Sigmoid colon (tissue), 7 donors: ENCODE measurements at places on chromosomes 2 and 18. TPM values are rescaled to one million over a fixed set of nuclear protein-coding genes. Genes with fewer than 3 reads are reported as not detected.

GRCh38 chr18:63329431-63330145 lies 10.0 kb upstream of the BCL2 start:
- no peak for DNase-seq

DNA sequence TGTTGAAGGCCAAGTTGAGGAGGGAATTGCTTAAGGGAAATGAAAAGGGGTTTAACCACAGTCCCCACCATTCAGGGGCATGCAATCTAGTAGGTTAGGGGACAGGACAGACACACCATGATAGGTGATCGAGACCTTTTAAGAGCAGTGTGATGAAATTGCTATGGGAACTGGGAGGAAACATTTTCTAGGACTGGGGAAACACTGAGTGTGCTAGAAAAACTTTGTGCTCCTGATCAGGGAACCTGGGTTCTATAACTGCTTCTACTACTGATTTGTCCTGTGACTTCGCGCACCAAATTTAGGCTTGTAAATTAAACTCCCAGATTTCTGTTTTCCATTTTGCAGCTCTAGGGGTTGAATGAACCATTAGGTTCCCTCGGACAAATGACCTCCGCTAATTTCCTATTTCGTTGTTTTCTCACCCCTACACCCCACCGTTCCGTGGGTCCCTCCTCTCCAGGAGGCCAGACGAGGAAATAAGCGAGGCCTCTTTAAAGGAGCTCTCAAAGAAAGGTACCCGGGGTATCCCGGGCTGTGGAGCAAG lies 371 bp upstream of the LCLAT1 start:
- no peak for DNase-seq

GRCh38 chr2:12051831-12052230 lies 305.4 kb downstream of the LPIN1 start:
- no peak for DNase-seq

DNA sequence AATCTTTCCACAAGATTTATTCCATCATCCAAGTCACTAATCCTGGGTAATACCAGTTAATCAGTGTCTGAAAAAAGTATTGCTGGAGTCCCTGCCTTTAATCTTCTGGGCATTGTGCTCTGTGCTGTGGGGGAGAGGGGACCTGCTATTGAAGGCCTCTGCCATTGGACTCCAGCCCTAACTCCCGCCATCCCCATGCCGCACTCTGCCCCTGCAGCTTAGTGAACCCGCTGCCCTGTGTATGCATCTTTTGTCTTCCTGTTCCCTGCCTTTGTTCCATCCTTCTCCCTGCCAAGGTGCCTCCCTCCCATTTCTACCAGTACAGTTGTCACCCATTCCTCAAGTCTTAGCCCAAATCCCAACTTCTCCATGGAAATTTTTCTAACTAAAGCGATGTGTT lies 113.8 kb upstream of the EPAS1 start:
- DNase-seq, result no peak

DNA sequence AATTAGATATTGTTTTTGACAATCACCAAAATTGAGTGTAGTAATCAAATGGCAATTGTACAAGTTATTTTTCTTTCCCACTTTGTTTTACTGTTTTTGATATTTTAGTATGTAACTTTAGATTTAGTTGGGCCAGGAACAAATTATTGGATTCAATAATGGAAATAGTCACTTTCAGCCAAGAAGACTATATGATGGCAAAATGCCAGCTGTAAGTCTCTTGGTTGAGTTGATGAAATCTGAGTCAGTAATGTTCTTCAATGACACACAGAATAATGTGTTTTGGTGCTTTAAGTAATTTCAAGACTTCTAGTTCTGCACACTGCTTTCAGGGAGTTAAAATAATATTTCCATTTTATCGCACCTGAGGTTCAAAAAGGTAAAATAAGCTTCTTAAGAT lies 2022.0 kb upstream of the CELF4 start:
- no peak for DNase-seq

- no peak for DNase-seq
These were observed 29.2 kb upstream of the HPCAL1 start for GRCh38 chr2:10273215-10274175.

DNA sequence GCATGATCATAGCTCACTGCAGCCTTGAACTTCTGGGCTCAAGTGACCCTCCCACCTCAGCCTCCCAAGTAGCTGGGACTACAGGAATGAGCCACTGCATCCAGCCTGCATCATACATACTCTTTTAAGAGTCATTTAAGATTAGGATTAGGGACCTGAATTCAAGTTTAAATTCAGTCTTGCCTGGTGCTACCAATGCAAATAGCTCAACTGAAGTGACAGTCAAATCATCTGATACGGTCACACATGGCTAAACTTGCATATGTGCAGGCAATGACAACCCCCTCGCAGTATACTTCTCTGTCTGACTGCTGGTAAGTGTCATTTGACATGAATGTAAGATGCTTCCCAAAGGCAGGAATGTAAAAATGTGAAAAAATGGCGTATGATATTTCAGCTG lies 31.8 kb upstream of the TMEM131 start:
- no peak for DNase-seq

ANKRD29 gene
- polyA plus RNA-seq, result 4.2 TPM

NCKAP1 gene
- polyA plus RNA-seq, result 39.6 TPM
